Epithelial cell of proximal tubule (primary cell): ENCODE measurements at places on chromosomes 3 and 15. TPM values are rescaled to one million over a fixed set of nuclear protein-coding genes. Genes with fewer than 3 reads are reported as not detected.

- DNase-seq, result no peak
These were observed 13.0 kb downstream of the PLD1 start for GRCh38 chr3:171797265-171797679.

- DNase-seq, result no peak
These were observed 79.2 kb downstream of the FOXB1 start for GRCh38 chr15:60083318-60083717.

GRCh38 chr3:192864941-192865340 lies 52.7 kb downstream of the MB21D2 start:
- DNase-seq, result no peak

GRCh38 chr3:197372047-197372661 lies 73.7 kb upstream of the DLG1 start:
- peak; percentile 68 for DNase-seq

DNA sequence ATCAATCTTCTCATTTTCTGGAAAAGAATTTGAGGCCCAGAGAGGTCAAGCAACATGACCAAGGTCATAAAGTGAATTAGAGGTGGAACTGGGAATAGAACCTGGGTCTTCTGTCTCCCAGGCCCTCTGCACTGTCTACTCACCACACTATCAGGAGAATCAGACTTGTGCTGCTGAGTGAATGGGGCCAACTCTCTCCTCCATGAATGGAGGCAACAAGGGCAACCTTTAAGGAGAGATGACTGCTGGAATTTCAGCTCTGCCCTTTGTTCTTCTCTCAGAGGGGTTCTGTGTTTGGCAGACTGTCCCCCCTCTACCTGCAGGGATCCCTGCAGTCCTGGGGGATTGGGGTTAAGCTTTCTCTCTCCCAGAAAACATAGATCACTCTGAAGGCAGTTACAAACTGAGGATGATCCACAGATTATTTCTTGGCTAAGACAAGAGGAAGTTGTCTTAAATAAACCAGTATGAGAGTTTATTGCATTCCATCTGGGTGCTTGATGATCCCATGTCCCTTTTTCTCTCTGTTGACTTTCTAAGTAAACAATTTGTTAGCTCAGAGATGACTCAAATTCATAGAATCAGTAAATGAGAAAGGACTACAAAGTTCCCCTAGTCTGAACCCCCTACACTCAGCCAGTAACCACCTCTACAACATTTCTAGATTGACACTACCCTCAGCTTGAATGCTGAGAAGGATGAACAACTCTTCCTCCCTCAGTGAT lies 99.0 kb upstream of the LIPC start:
- peak; percentile 84 for DNase-seq

- no peak for DNase-seq
These were observed 27.3 kb upstream of the NMB start for GRCh38 chr15:84685304-84685703.

DNA sequence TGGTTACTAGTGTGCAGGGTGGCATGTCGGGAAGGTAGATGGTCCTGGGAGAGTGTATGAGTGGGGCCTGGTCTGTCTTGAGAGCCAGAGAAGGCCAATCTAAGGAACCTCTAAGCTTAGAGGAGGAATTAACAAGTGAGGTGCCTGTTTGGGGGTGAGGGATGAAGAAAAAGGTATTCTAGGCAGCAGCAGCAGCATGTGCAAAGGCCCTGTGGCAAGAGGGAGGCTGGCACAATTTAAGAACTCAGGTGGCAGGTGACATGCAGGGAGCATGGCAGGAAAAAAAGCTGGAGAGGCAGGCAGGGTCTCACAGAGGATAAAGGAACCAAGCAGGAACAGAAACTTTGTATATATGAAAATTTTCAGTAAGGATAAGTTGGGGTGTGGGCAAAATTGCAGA lies 51.2 kb downstream of the SPSB4 start:
- DNase-seq, result no peak

DNA sequence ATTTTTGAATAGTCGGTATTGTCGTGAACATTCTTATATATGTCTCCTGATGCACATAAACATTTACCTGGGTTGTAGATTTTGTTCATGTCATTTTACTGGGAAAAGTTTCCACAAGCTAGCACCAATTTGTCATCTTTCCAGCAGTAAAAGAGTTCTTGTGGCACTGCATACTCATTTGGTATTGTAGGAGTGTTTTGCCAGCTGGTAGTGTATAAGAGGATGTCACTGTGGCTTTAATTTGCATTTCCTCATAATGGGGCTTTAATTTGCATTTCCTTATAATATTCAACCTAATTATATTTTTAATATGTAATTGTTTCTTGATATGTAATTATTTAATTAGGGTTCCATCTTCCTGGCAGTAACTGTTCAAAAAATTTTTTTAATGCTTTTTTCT lies 21.2 kb upstream of the TNFSF10 start:
- no peak for DNase-seq

DNA sequence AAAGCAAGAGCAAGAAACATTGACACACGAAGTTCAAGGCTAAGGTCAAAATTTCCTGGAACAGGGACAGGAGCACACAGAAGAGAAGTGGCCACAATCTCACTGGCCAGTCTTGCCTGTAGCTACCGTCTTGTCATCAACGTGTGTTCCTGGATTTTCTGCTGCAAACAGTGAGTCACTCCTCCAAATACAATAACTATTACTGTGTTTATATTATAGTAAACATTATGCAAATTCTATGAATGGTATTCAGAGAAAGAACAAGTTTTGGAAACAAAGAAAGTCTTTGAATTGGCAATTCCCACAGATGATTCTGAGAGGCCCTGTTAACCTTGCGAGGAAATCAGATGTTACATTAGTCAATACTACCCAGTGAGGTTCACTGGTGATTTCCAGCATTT lies 220.5 kb downstream of the FAM43A start:
- DNase-seq, result no peak

- DNase-seq, result no peak
These were observed 23.5 kb downstream of the MITF start for GRCh38 chr3:69762768-69763229.

DNA sequence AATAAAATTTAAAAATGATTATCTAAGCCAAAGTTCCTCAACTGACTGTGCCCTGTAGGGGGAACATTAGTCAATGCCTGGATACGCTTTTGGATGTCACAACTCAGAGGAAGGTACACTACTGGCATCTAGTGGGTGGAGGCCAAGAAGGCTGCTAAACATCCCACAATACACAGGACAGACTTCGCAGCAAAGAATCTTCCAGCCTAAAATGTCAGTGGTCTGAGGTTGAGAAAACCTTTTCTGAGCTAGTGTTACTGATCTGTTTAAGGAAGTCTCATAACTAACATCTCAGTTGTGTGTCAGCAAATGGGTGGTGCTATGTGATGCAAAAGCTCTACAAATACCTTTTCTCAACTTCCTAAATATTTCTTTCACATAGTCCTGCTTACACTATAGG lies 20.9 kb upstream of the LDHAL6B start:
- no peak for DNase-seq

DNA sequence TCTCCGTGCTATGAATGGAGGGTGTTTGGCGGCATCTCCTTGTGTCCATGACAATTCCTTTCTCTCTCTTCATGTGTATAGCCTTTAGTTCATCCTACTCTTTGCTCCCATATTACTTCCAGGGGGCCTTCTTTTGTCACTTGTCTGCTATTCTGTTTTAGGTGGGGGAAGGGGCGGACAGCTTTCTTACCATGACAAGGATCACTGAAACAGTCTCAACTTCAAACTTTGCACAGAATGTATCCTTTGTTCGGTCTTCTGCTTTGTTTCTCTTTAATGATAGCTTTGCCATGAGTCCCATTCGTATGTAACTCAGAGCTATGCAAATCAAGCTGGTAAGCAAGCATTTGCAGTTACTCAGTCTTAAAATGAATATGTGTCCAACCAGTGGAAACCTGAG lies 294.2 kb downstream of the TIGIT start:
- DNase-seq, result no peak

GRCh38 chr3:170809975-170810357 lies 60.0 kb downstream of the RPL22L1 start:
- DNase-seq, result peak; percentile 18

DNA sequence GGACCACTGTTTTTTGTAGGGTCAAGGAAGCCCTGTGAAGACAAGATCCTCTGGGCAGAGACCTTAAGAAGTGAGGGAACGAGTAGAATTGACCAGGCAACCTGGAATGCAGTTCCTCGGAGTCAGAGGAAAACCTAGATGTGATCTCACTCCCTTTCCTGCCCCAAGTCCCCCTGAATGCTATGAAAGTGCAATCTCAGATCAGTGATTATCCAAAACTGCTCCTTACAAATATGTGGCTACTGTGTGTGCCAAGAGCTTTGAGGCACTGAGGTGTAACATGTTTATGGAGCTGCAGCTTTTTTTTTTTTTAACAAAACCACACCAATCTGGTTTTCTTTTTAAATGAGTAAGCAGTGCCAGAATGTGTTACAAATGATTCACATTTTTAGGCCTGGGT lies 35.8 kb downstream of the THSD4 start:
- DNase-seq, result peak; percentile 95

DNA sequence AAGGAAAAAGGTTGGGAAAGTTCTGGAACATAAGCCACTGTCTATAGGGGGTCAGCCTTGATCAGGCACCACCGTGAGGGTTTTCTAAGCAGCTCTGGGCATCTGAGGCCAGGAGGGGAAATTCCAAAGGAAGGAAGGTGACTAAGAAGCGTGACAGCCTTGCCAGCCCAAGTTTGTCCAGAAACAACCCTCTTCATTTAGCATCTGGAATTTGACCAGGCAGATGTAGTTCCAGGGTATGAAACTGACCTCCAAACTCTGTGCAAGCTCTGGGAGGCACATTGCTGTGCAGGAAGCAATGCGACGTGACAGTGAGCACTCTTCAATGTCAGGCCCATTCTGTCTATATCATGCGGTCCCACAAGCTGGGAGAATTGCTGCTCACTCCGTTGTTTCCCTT lies 85.4 kb upstream of the TPM1 start:
- peak; percentile 75 for DNase-seq

DNA sequence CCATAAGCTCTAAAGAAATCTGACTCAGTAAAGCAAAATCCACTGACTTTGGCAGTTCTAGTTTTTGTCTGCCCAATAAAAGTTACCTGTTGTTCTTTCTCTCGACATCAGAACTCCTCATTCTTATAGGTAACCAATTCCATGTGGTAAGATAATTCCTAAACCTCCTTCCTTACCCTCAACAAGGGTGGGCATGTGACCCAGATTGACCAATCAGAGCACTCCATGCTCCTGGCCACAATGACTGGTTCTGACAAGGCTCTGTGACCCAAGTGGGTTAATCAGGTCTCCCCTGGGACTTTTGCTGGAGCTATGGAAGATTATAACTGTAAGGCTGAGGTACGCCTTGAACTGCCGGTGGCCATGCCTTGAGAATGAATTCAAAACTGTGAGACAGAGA lies 31.7 kb downstream of the LINS1 start:
- no peak for DNase-seq

DNA sequence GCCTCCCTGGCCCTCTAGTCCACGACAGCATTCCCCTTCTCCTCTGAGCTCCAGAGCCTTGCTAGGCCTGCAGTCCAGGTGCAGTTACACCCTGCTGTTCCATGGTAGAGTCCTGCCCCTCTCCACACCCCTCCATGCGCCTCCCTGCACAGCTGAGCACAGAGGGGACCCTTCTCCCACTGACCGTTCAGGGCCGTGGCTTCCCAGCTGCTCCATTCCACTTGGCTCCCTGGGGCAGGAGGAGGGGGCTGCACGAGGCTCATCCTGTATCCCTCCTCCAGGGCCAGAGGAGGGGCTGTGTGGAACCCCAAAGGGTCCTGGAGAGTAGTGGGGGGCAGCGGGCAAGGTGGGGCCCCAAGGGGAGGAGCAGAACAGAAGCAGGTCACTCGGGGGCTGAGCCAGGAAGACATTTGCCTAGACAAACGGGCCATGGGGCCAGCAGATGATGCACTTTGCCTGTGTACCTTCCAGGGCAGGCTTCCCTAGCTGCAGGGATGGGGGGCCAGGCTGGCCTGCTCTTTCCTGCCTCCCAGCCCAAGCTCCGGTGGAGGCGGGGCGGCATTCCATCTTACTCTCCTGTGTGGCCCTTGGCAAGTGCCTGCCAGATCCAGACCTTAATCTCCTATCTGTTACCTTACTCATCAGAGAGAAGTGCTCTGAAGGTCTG lies 20.7 kb upstream of the GOLGA6C start:
- DNase-seq, result no peak

- no peak for DNase-seq
These were observed 79.5 kb downstream of the SEMA6D start for GRCh38 chr15:47796830-47797229.

GRCh38 chr3:4577721-4578120 lies 84.6 kb downstream of the ITPR1 start:
- DNase-seq, result no peak

GRCh38 chr3:189490337-189490736 lies 140.9 kb upstream of the TP63 start:
- peak; percentile 31 for DNase-seq

- DNase-seq, result no peak
These were observed 28.8 kb upstream of the AQP9 start for GRCh38 chr15:58109419-58109818.

DNA sequence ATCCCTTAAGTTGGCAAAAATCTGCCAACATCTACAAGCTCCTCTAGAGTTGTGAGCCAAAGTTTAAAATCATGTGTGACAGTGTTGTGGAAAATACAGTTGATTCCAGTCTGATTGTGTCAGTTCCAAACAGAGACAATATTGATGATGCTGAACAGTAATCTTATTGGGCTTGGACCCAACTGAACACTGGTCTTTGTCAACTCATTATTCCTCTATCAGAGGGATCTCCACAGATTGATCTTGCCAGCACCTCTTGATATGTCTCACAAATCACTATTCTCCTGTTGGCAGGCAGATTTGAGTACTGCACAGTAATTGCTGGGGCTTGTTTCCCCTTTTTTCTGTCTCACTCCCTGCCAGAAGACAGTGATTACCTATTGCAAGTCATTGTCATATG lies 326.6 kb upstream of the DPH6 start:
- no peak for DNase-seq

GRCh38 chr3:71309342-71309741 lies 274.2 kb downstream of the FOXP1 start:
- no peak for DNase-seq

DNA sequence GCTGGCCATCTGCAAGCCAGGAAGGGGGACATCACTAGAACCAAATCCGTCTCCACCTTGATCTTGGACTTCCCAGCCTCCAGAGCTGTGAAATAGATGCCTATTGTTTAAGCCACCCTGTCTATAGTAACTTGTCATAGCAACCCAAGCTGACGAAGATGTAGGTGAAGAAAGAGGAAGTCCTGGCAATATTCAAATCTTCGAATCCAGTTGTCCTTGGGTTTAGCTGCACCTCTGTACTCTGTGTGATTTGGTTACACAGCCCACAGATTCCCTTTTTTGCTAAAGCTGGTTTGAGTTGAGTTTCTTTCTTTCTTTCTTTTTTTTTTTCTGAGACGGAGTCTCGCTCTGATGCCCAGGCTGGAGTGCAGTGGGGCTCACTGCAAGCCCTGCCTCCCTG lies 68.0 kb upstream of the XCR1 start:
- DNase-seq, result no peak

- DNase-seq, result no peak
These were observed 271.9 kb upstream of the TPRG1 start for GRCh38 chr3:188899881-188900280.

Gene MEF2A
- 13.0 and 30.2 TPM in 2 replicates for total RNA-seq

Gene IL20RB
- total RNA-seq, result 0.14 TPM in 1 of 2 replicates, not detected in the other

Gene DET1
- 4.0 and 4.3 TPM in 2 replicates for total RNA-seq

Gene SH3GL3
- total RNA-seq, result 0.92 and 1.0 TPM in 2 replicates

Gene SPINT1
- total RNA-seq, result 159 and 319 TPM in 2 replicates

Gene NXPE3
- 8.0 and 11.5 TPM in 2 replicates for total RNA-seq

Gene TUBGCP4
- total RNA-seq, result 12.7 and 15.2 TPM in 2 replicates

Gene SEMA5B
- total RNA-seq, result not detected in 2 replicates

Gene TF
- under 0.01 TPM in 1 of 2 replicates, not detected in the other for total RNA-seq

Gene CCR4
- total RNA-seq, result not detected in 2 replicates

Gene VEPH1
- 3.7 and 20.7 TPM in 2 replicates for total RNA-seq
